Mesenteric fat pad (tissue), 1 donor: ENCODE measurements at places on chromosomes 3 and 15.

GRCh38 chr3:108041253-108041652 is 49.6 kb downstream of the CD47 start:
- no peak for DNase-seq

DNA sequence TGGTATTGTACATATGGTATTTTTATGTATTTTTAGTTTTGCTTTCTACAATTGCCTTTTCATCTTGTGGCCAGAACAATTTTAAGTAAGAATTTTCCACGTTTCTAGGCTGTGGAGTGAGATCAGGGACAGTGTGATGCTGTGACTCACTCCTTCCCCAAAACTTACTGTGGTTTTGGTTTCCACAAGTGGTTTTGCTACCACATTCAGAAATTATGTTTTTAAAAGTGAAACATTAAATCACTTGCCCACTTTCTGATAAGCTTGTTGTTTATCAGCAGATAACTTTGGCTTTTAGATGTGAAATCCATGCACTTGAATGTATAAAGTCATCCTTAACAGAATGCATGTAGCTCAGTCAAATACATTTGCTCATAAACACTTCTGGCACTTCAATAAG is 192.2 kb upstream of the THRB start:
- no peak for DNase-seq

DNA sequence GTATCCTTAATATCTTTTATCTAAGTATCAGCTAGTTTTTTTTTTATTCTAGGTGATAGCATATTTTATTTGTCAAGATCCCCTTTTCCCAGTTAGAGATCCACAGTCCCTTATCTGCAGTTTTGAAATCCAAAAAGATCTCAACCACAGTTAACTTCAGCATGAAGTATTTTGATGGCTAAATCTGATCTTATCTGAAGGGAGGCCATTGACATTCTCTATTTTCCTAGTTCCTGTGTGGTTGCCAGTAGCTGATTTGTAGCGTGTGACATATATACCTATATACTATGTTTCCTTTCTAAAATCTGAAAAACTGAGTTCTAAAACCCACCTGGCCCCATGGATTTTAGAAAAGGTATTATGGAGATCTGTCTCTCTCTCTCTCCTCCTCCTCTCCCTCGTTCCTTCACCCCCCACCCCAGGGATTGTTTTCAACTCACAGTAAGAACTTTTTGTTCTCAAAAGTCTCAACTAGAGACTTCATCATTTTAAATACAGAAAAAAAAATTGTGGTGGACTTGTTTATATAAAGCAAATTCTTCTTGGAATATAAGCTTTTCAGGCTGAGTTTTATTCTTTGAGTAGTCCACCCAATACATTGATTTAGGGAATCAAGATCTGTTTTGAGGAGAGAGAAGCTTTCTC is 12.3 kb downstream of the TCF12 start:
- DNase-seq, result no peak

DNA sequence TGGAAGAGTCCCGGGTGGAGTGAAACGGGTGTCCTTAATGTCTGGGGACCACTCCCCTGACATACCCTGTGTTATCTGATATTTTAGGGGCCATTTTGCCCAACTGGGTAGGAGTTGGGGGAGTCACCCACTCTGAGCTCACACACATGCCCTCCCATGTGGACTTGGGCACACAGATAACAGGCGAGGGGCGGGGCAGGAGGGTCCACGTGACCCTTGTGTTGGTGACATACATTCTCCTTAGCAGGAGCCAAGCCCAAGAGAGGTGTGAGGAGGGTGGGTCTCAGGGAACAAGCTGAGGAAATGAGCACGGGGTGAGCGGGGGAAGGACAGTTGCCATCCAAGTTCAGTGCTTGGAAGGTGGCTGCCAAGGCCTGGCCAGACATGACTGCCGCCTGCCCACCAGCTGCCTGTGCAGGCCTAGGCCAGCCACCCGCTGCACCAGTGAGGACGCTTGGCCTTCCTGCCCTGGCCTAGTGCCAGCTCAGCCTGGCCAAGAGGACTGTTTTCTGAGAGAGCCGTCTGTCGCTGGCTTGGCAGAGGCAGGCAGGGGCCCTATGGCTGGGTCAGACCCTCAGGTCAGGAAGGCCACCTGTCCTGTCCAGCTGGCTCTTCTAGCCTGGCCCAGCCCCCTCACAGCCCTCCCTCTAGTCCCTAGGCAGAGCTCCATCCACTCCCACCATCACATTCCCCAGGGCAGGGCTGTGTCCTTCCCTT is 31.3 kb upstream of the TMEM115 start:
- DNase-seq, result peak; percentile 91

DNA sequence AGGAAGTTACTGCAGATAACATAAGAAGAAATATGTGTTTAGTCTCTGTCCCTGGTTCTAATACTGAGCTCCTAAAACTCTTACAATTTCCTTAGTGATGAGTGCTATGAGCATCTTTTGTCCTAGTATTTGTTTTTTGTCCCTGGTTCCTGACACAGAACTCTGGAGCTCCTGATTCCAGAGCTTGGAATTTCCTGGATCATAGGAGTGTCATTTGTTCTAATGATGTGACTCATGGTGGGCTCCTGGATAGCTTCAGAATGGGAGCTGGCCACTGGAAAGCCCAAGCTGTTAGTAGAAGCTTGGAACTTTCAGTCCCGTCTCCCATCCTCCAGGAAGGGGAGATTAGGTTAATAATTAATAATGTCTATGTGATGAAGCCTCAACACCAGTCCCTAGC is 98.2 kb downstream of the CNTN6 start:
- DNase-seq, result no peak

- peak; percentile 67 for DNase-seq
These were observed 21.1 kb upstream of the BCL2L10 start for GRCh38 chr15:52133510-52134220.

- DNase-seq, result no peak
These were observed 9.1 kb downstream of the CLPX start for GRCh38 chr15:65176056-65176455.

- DNase-seq, result no peak
These were observed 475.2 kb upstream of the FRG2C start for GRCh38 chr3:75188962-75189361.

- DNase-seq, result peak; percentile 89
These were observed 67.7 kb downstream of the SLC30A4 start for GRCh38 chr15:45454814-45455213.

DNA sequence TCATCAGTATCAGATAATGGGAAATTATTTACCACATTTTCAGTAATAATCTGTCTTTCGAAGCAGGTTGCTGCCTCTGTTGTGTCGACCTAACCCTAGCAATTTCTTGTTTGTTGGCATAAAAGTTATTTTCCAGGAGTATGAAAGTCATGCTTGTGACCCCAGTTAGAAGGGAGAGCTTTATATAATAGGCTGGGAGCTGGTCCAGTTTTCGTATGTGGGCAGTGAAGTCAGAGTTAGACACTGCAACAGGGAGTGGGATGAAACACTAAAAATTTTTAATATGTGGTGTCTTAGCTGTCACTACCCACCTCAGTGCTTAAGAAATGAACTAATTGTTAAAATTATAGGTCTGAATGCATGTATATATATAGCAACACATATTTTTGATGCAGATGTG is 348.5 kb downstream of the FEZF2 start:
- DNase-seq, result no peak
